ENCODE measurements at places on chromosomes 4 and X. TPM values are rescaled to one million over a fixed set of nuclear protein-coding genes. Genes with fewer than 3 reads are reported as not detected.

NSUN7 gene
- not detected for total RNA-seq

PDLIM3 gene
- total RNA-seq = 113 TPM

GYG2 gene
- total RNA-seq = 0.68 TPM

SMIM10L2A gene
- total RNA-seq = 0.70 TPM

BLOC1S4 gene
- 13.7 TPM for total RNA-seq

IQCM gene
- total RNA-seq = not detected

TCP11X2 gene
- total RNA-seq = not detected

MAGEA1 gene
- total RNA-seq = not detected

PCDH10 gene
- total RNA-seq = 0.14 TPM

EPHA5 gene
- total RNA-seq = not detected

GIMD1 gene
- not detected for total RNA-seq

GRID2 gene
- not detected for total RNA-seq

HOPX gene
- total RNA-seq = 2.6 TPM

NDST4 gene
- not detected for total RNA-seq

NEK1 gene
- total RNA-seq = 7.8 TPM

CSAG3 gene
- not detected for total RNA-seq

DMRTC1B gene
- not detected for total RNA-seq

CSAG2 gene
- not detected for total RNA-seq

Measured in dermis blood vessel endothelial cell (primary cell).